ENCODE measurements at places on chromosomes 1 and 21.

DNA sequence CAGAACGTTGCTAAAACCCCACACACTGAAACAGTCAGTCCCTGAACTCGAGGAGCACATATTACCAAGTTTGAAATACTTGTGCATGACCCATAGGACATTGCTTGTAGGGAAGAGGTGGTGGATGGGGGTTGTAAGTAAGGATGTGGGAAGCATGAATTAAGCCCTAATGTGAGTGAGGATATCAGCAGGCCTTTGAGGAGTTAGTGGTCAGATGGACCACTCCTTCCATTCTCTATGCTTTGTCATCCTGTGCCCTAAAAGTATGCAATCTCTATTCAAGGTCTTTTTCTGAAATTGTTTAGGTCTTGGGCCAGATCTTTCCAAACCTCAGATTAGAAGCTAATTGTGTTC, 70.9 kb upstream of the SAMSN1 start:
- no peak for DNase-seq

DNA sequence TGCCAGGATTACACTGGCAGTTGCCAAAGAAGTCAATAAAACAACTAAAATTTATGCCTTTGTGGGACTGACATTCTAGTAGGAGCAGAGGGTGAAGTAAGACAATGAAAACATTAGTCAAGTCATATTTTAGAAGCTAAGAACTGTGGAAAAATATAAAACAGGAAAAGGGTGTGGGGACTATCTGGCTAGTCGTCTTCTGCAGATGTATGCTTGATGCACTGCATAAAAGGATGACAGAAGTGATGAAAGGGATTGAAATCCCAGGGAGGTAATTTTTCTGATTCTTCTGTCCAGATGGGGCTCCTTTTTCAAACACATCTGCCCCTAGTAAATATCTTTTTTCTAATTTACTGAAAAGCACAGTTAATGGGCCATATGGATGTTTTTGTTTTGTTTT, 706.3 kb downstream of the ADGRL2 start:
- DNase-seq = no peak

DNA sequence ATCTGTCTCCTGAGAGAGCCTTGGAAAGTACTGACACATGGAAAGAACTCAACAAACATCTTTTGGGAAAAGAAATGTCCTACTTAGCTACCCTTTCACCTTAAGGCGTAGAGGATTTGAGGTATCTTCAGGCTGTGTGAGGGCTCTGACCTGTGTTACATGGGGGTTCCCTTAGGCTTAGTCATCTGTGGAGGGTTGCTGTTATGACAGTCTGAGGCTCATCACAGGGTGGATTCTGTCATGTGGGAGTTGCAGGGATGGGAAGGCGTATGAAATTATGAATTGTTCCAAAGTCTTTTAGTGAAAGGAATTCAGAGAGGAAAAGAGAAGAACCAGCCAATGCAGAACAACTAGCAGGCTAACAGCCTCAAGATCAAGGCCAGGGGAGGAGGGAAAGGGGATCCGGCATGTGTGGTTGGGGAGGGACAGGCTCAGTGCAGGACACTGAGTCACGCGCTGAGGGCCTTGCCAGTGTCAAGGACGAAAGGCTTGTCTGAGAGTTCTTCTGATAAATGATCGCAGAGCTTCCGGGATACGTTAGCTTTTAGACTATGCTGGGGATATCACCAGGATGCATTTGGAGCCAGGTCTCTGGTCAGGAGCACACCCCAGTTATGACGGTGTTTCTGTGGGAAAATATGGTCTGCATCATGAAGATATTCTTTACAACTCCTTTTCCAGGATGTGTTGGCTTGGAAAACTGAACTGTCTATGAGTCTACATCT, 24.6 kb upstream of the PLA2G2C start:
- DNase-seq = no peak

DNA sequence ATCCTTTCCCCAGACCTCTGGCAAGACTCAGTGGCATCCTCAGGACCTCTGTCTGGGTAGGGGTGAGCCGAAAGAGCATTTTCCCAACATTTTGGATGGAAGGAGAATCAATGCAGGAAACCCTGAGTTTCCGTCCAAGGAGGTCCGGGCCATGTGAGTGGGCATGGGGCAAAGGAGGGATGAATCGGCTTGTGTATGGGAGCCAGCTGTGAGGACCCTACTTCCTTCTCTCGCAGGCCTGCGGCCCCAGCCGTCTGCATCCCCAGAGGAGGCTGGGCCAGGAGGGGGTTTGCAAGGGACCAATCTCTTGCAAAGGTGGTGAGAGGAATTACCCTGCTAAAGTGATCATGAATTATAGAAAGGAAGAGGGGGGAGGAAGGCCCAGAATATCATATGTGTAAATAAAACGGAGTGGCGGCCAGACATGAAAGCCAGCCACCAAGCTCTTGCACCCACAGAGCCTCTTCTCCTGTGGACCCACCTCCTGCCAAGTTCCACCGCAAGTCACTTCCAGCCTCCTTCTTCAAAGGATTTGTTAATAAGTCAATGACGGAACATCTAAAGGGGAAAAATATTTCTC, 48.2 kb upstream of the POU3F1 start:
- no peak for DNase-seq
